A172 (cell line): ENCODE measurements at places on chromosomes 11 and 22.

- no peak for DNase-seq
Observed at GRCh38 chr22:48899523-48900326, 927.9 kb downstream of the BRD1 start.

GRCh38 chr11:64342869-64343745, 3.1 kb downstream of the CCDC88B start:
- DNase-seq, result no peak

DNA sequence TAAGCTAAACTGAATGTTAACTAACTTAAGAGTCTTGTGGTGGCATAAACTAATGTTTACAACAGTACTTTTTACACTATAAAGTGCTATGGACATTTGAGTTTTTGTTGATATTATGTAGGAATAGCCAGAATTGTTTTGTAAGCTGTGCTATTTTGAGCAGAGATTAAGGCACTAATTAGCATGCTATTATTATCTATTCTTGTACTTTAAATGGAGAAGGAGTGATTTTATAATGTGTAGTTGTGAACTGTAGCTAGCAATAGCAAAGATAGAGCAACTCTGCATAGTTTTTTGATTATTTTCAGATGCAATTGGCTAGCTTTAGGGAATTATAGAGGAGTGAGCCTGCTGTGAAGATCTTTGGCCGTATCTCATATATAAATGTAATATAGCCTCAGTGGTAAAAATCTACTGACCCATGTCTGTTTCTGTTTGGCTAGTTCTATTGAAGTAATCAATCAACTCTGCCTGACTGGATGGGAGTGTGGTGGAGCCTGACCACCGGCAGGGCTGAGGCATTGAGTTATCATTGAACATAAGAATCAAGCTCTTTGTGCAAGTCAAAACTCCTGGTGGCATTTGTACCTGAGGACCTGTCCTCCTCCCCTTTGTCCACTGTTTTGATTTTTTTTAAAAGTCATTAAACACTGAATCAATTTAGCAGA, 34.3 kb downstream of the NCAM1 start:
- DNase-seq, result no peak

DNA sequence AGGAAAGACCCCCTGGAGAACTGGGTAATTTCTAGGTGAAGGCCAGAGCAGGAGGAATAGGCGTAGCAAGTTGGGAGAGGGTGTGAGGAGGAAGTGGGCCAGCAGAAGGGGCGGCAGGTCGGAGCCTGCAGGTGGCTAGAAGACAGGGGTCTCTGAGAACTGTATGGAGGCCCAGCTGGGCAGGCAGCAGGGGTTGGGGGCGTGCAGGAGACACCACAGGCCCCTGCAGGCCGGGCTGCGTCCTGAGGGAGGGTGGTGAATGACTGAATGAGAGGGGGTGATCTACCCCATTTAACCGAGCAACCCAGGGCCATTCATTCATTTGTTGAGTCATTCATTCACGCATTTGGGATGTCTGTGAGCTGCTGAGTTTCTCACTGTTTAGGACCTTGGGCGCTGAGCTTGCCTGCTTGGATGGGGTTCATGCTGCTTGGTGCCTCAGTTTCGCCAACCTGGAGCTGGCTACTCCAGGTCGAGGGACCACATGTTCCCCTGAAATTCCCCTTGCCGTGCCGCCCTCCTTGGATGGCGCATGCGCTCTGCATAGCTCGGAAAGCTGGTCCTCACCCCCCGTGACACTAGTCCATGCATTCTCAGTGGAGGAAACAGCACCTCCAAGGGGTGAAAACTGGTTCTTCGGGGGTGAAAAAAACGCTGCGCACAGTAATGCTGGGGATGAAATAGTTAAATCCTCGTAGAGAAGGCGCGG, 15.6 kb downstream of the MPPED1 start:
- no peak for DNase-seq

- DNase-seq, result no peak
Observed at GRCh38 chr11:11035331-11035730, 177.5 kb upstream of the ZBED5 start.

- DNase-seq, result no peak
Observed at GRCh38 chr11:117860139-117860538, 16.3 kb downstream of the FXYD6 start.

- DNase-seq, result peak; percentile 67
Observed at GRCh38 chr11:12222055-12222792, 111.8 kb downstream of the MICAL2 start.

DNA sequence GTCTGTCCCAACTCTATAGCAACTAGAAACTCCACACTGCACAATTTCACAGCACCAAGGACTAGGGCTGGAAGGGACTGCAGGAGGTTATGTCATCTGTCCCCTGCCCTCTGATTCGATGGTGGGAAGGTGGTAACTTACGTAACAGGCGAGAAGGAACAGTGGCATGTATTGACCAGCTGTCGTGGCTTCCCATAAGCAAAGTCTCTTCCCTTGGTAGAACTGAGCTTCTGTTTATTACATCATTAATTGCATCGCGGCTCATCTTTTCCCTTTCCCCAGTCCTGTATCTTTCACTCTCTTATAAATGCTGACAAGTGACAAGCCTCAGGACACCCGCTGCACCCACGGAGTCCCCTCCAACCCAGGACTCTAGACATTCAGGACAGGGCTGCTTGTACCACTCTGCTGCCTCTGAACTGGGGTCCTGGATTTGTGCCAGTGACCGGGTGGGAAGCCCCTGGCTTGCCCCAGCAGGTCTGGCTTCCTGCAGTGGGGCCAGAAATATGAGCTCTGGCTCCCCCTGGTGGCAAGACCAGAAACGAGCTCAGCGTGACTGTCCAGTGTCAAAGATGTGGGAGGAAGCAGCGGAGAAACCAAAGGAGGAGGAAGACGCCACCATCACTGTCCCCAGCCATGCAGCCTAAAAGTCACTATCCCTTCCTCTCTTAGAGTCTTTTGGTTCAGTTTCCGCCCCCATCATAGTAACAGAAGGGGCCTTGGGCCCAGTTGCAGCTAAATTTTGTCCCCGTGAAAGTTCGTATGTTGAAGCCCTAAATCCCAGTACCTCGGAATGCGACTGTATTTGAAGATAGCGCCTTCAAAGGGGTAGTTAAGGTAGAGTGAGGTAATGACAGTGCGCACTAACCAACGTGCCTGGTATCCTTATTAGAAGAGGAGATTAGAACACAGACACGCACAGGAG, 84.5 kb downstream of the ISX start:
- peak; percentile 19 for DNase-seq

DNA sequence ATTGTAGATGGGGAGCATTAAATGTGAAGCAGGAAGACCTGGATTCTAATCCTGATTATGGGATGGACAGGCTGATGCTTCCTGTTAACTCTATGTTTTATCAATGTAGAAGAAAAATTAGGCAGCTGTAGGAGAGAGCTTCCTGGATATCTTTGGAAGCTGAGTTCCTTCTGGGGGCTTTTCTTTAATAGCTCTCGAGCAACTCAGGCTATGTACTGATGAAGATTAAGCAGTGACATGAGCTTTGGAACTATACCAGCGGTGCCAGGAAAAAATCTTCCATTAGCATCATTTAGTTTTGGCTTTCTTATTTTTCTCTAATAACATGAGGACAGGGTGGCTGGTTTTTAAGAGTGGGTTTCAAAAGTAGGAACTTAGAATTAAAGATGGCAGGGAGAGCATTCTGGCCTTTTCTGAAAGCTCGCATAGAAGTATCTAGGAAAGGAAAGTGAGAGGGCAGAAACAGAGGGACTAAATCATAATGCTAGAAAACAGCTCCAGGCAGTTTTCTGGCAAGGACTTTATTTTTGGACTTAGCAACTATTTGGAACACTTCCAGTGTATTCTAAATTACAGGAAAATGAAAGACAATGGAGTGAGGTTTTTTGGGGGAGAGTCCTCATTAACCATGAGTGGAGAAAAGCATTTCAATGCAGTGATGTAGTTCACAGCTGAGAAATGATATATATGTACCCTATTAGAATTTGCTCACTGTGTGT, 69.2 kb upstream of the RRM1 start:
- peak; percentile 14 for DNase-seq

GRCh38 chr22:46929046-46929709, 166.7 kb downstream of the TBC1D22A start:
- no peak for DNase-seq

DNA sequence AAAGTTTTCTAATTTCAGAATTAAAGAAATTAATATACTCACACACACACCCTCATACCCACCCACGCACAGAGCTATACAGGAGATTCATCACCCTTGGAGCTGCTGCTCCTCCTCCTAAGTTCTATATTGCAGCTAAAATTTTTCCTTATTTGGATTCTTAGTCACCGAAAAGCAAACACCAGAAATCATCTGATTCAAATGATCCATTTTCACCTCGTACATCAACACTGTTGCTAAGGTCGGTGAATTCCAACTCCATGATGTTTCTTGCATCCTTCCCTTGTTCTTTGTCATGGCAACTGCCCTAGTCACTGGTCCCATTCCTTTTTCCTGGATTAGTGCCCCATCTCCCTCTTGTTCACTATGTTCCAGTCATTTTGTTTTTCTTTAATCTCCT, 286.2 kb downstream of the GRM5 start:
- DNase-seq, result peak; percentile 15

- no peak for DNase-seq
Observed at GRCh38 chr11:89612096-89612495, 98.0 kb upstream of the TRIM77 start.

DNA sequence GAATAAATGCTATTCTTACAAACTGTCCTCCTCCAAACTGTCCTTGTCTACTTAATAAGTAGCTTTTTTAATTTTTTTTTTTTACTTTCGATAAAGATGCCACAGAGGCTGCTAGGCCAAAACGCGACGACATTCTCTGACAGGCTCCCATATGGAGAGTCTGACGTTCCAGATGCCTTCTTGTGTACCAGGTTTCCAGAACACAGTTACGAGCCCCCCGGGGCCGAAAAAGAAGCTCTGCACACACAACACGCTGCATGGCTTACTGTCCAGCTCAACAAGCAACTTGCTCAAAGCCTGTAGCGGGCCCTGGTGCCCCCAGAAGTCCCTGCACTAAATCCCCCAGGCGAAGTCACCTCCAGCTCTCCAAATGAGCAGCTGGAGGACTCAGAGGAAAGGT, 39.3 kb downstream of the LARGE1 start:
- DNase-seq, result no peak

DNA sequence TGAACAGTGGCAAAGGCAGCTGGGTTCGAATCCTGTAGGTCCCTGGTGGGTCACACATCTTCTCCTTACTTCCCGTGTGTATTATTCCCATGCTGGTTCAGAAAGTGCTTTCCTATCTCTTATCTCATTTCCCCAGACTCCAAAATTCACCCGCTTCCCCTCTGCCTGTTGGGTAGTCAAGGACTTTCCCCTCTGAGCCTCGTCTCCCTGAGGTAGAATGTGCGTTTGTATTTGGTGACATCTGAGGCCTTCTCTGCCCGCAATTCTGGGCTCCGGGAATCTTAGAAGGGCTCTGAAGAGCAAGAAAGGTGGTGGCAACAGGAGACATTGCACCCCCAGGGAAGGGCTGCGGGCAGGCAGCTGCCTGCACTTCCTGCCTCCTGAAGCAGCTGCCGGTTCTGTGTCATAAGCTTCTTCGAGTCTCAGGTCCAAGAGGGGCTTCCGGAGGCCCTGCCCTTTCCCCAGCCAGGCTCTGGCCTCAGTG, 5.9 kb downstream of the LRRC32 start:
- no peak for DNase-seq

DNA sequence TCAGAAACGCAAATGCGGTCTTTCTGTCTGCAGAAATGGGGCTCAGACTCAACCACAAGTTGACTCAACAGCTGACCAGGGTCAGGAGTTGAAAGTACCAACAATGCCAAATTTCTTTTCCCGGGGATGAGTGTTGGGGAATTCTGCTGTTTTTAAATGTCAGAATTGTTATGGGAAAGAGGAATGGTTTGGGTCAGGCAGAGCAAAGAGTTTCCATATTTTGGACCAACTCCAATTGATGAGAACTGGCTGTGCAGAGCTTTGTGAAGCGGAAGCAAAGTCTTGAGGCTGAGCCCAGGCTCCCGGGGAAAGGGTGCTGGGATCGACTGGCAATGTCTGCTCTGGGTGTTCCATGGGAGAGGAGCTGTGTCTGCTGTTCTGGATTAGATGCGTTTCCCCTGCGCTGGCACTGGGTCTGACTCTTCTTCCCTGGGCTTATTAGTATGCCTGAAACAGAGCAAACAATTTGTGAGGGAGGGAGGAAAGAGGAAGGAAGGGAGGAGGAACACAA, 36.2 kb downstream of the TXN2 start:
- DNase-seq, result peak; percentile 79

DNA sequence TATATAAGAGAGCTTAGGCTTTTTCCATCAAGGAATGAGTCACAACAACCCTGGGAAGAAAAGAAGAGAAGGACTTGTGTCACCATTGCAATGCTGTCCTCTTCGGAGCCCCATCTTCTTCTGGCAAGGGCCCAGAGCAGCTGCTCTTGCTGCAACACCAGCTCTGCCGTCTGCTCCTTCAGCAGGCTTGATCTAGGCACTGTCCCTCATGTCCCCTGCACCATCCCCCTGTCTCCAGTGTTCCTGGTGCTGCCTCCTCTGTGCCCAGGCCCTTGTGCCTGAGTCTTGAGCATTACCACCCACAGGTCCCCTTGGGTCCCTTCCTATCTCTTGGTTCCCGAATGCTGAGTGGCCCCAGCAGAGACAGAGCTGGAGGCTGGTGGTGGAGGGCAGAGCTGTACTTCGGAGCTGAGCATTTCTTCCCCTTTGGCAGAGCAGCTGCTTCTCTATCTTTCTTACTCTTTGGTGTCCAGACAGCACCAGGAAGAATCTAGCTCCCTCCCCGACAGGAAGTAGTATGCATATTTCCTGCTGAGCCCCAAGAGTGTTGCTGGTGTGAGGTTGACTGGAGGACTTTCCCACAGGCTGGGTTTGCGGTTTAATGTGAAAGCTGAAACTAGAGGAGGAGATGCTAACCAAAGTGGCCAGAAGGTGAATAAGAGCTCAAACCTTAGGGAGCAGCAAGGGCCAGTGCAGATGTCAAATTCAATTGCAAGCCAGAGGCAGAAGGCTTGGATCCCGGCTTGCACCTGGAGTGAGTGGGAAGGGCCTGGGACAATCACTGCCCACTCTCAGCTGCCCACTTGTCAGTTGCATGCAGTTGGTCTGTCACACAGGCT, 27.8 kb downstream of the WEE1 start:
- DNase-seq, result peak; percentile 65

DNA sequence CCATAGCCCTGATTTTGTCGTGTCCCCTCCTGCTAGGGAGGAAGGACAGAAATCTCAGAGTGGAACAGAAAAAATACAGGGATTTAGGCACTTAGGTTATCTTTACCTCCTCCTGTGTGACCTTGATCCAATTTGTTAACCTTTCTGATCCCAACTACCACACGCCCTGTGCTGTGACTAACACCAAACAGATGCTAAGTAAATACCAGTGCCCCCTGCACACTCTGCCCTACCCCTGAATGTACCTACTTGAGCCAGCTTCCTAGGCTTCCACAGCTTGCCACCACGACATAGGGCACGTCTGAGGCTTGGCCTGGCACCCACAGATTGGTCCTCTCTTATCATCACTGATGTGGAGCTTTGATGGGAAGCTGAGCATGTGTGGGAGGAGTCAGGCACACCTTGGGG, 9.2 kb downstream of the MYO18B start:
- DNase-seq, result no peak
